ENCODE measurements at places on chromosomes 6 and 20.

GRCh38 chr20:44035924-44036323 is 121.3 kb downstream of the TOX2 start:
- DNase-seq: no peak

- DNase-seq: no peak
Measured at GRCh38 chr6:167282165-167282564, 8.9 kb upstream of the UNC93A start.

DNA sequence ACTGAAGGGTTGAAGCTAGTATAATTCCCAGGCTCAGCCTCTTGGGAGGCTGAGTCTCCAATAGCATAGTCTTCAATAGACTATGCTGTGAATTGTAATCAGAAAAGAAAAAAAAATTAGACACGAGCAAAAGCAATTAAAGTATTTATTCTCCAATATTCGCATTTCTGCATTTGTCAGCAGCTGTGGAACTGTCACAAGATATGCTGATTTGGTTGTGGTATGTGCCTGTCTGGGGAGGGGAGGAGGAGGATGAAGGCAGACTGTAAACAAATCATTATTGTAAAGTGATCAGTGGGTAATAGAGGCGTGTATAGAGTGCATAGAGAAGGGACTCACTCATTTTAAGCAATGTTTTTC is 10.1 kb upstream of the BICRAL start:
- DNase-seq: no peak

DNA sequence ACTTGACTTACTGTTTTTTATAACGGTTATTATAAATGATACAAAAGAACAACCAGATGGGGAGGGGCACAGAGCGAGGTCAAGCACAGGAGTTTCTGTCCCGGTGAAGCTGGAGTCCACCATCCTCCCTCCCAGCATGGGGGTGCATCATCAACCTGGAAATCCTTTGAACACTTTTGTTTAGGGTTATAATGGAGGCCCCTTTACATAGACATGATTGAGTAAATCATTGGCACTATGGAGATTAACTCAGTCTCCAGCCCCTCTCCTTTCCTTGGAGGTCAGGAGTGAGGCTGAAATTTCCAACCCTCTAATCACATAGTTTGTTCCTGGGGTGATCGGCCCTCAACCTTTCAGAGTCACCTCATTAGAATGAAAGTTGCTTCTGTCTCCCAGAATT is 71.8 kb upstream of the ANKEF1 start:
- DNase-seq: no peak

DNA sequence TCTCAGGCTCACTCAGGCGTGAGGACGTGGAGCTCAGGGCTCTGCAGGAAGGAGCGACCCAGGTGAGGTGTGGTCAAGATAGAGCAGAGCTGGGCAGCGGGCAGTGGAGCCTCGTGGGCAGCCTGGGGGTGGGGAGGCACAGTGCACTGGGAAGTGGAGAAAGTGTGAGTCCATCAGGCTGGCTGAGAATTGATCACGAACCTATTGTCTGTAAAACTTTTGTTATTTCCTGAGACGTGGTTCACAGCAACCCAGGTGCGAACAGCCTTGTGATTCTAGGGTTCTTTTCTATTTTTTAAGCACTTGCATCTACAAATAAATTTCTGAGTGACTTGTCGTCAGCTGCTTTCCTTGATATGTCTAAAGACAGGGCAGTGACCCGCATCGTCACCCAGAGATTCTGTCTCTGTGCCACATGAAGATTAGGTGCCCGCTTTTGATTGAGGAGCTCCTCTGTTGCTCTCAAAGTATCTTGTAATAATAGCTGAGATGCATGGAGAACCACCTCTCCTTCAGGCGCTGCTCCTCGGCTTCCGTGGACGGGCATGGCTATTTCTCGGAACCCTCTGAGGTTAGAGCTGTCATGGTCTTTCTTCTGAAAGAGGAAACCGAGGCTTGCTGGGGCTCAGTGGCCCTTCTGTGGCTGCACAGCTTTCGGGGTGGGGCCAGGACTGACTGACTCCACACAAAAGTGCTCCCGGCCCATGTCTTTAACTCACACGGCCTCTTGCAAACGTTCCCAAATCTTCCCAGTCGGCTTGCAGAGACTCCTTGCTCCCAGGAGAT is 662 bp upstream of the CCR6 start:
- DNase-seq: no peak

Measured in left lung (tissue), 14 donors.